ENCODE measurements at places on chromosomes 11 and 22.

DNA sequence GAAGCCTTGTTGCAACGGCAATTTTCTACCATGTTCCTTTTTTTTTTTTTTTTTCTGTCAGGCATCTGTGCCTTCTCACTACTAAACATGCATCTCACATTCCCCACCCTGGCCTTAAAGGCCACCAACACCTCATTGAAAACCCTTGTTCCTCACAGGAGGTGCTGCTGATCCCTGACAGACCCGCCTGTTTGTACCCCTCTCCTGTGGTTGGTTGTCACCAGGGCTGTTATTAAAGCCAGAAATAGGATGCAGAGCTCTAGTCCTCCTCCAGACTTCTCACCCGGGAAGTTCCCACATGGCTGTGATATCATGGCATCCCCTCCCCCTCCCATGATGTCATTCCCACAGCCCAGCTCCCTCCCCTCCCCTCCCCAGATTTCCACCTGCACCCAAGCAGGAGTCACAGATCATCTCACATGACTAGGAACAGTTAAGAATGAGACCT, 302.8 kb upstream of the NCAM1 start:
- DNase-seq = no peak
- no peaks in the 10 kb centered on the region for H3K27me3 ChIP-seq
- H3K4me1 ChIP-seq = peaks cover 42% of the 10 kb centered on the region
- H3K36me3 ChIP-seq = no peaks in the 10 kb centered on the region
- H3K27ac ChIP-seq = no peak overlapping the region

GRCh38 chr11:88531831-88532230, 194.3 kb upstream of the CTSC start:
- no peaks in the 10 kb centered on the region for H3K27me3 ChIP-seq
- H3K4me3 ChIP-seq = no peak overlapping the region
- DNase-seq = no peak
- H3K27ac ChIP-seq = no peak overlapping the region
- no peaks in the 10 kb centered on the region for H3K36me3 ChIP-seq

DNA sequence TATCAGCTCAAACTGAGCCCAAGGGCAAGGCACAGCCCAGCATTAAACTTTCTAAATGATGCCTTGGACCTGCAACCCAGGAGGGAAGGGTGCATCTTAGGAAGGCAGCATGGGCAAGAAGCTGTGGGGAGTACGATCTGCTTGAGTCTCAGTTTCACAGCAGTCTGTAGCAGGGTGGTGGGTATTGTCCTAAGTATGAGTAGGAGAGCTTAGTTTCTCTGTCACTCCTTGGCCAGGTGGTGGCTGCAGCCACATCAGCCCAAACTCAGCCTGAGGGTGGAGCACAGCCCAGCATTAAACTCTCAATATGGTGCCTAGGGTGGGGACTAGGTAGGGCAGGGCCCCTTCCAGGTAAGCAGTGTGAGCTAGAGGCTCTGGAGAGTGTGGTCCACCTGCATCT, 85.5 kb downstream of the ACER3 start:
- H3K36me3 ChIP-seq = no peaks in the 10 kb centered on the region
- no peak overlapping the region for H3K27ac ChIP-seq
- H3K4me3 ChIP-seq = no peak overlapping the region
- no peaks in the 10 kb centered on the region for H3K27me3 ChIP-seq

GRCh38 chr11:86255896-86256295, 11.3 kb downstream of the EED start:
- peaks cover 10% of the 10 kb centered on the region for H3K36me3 ChIP-seq
- H3K27ac ChIP-seq = no peak overlapping the region
- peaks cover 6% of the 10 kb centered on the region for H3K4me1 ChIP-seq
- no peak overlapping the region for H3K4me3 ChIP-seq
